ENCODE measurements at places on chromosomes 7 and 10.

DNA sequence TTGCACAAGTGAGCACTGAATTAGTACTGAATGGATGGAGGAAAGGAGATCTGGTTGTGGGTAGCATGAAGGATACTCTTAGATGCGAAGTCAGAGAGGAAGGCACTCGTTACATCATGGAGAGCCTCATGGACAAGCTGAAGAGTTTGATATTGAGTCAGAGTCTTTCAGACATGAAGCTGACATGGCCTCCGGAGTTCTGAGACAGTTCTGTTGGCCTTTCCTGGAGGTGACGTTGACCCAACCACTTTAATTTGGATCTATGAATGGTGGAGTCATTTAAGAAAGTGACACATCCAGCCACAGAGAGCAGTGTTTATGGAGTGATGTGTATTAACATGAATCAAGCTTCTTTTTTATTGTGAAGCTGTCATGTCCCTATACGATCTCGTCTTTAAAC, 286.3 kb upstream of the CDC14C start:
- DNase-seq: no peak

DNA sequence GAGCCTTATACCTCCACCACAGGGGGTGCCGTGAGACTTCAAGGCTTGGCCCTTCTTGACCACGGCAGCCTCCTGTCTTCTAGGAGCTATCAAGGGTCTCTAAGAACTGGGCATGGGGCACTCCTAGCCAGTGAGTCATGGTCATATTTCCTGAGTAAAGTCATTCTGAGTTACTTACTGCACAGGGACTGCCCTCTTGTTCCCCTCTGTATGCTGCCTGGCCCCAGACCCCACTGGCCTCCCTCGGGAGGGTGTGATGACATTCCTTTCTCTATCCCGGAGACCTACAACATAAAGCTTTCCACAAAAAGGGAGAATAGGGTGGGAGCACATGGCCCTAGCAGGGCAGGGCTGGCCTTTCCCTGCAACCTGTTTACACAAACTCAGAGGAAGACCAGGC, 21.4 kb downstream of the DPCD start:
- DNase-seq: no peak

DNA sequence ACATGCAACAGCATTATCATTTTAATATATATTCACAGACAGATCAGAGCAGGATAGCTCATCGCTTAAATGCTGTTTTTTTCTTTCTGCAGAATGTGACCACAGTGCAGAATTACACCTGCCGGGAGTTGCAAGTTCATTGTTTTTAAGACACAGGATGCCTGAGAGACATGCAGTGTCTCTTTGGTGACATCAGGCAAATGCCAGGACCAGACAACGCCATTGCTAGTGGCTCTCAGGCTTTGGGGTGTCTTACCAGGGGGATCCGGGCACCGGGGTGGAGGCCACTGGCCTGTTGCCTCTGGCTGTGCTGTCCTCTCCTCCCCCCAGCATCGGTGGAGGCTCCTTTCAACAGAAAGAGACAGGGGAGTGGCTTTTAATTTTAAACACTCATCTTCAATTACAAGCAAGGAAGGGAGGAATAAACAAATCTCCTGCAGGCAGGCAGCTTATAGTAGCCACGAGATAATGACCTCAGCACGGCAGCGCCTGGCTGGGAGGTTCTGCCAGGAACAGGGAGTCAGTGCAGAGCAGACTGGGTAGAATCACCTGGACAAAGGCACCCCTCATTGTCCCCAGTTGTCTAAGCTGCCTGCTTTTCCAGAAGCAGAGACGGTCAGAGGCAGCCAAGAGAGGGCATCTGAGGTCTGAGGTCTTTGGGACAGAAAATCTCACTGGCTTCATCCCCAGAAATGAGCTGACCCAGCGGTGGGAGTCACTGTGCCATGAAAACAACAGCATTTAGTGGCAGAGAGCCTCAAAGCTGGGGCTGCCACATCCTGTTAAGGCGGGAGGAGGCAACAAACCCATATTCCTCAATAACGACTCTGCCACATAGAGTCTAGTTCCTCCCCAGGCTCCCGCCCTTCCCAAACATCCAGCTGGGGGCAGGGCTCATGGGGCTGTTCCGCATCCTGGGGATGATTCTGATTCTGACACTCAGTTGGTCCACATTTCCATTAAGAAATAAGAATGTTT, 148.4 kb downstream of the TCERG1L start:
- no peak for DNase-seq

DNA sequence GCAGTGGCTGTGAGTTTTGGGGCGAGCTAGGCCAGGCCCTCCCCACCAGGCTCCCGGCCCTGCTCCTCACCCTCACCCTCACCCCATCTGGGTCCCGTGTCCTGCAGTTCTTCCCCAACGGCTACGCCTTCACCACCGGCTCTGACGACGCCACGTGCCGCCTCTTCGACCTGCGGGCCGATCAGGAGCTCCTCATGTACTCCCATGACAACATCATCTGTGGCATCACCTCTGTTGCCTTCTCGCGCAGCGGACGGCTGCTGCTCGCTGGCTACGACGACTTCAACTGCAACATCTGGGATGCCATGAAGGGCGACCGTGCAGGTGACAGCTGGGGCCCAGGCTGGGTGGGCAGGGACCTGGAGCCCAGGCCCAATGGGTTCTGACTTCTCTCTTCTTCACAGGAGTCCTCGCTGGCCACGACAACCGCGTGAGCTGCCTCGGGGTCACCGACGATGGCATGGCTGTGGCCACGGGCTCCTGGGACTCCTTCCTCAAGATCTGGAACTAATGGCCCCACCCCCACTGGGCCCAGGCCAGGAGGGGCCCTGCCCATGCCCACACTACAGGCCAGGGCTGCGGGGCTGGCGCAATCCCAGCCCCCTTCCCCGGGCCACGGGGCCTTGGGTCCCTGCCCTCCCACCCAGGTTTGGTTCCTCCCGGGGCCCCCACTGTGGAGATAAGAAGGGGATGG, 4.9 kb downstream of the GNB2 start:
- DNase-seq: no peak

DNA sequence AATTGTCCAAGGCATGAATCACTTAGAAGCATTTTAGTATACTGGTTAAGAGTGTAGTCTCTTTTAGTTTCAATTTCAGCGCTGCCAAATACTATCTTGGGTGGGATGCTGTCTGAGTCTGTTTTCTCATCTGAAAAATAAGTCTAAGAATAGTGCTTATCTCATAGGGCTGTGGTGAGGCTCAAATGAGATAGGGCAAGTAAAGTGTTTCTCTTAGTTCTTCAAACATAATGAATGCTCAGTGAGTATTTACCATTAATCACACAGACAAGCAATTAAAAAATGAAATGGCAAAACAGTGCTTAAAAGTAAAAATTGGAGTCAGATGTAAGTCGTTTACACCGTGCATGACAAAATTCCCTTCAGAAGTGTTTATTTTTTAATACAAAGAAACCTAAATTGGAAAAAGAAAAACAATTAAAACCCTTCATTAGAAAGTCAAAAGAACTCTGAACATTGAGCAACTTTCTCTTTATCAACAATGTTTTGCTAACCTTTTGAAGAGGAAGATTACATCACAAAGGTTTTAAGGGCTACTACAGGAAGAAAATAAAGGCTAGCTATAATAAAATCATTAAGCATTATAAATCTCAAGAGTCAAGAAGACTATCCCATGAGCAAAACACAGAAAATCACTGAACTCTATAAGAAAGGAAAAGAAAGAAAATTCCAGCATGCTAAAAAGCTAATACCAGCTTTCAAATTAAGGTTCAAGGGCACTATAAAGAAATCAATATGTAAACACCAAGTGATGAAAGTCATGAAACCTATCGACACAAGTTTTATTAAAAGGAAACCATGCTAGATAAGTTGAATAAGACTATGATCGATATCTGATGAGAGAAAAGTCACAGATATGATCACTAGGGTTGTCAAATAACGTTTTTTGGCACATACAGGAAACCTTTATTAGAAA, 45.6 kb upstream of the C1GALT1 start:
- no peak for DNase-seq

All from stimulated activated CD8-positive, alpha-beta memory T cell treated with anti-CD3 and anti-CD28 coated beads, Interleukin-2, amount 100 ng/mL, for 1 hour (primary cell).